ENCODE measurements at places on chromosomes 3 and 15.

DNA sequence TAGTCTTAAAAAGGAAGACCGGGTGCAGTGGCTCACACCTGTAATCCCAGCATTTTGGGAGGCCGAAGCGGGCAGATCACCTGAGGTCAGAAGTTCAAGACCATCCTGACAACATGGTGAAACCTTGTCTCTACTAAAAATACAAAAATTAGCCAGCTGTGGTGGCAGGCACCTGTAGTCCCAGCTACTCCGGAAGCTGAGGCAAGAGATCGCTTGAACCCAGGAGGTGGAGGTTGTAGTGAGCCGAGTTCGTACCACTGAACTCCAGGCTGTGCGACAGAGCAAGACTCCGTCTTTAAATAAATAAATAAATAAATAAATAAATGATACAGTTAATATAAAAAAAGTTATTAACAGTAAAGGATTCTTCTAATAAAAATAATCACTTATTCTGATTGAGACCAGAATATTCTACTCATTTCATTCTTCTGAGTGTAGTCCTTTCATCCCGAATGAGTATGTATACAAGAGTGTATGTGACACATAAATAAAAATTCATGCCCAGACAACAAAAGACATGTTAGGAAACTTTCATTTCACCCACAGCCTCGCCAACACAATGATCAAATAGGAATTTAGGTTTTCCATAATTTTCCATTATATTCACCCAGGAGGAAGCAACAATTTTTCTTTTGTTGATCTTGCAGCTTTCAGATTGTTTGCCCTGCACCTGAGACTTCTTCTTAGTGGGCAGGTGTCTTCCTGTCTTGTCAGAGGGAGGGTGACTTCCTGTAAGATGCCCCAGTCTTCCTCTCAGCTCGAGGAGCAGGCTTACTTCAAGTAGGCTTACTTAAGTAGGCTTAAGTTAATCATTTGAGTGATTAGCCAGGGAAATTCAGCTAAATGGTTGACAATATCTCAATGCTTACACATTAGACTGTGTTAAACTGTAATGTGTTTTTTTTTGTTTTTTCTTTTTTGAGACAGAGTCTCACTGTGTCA is 7.8 kb upstream of the NUP210 start:
- no peak for DNase-seq

DNA sequence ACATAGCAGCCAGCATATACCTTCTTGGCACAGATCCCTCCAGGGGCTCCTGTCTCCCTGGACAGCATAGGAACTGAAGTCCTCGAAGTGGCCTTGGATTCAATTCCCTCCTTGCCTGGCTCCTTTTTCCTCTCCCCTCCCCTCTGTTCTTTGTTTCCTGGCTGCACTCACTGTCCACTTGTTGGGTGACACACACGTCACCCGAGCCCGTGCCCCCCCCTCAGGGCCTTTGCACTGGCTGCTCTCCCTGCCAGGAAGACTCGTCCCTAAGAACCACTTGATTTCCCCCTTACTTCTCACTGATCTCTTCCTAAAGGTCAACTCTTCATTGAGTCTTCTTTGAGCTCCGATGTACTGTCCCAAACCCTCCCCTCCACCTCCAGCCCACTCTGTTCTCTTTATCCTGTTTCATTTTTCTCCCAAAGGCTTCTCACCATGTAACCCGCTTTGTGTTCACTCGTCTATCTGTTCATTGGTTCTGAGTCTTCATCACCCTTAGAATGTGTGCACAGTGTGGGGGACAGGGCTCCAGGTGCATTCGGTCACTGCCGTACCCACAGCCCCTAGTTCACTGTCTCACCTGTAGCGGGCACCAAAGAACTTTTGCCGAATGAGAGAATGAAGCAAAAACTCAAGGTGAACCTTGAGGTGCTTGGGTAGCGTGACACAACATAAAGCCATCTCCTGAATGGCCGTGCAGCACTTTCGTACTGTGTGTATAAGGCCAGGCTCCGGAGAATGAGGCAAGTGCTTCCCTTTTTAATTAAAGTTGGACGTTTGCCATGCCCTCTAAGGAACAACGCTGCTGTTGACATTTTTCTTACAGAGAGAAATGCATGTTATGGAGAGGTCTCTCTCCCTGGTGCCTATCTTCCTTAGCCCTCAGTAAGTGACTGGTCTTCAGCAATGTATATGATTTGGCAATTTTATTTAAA is 74.0 kb downstream of the CHRNA7 start:
- no peak for DNase-seq

DNA sequence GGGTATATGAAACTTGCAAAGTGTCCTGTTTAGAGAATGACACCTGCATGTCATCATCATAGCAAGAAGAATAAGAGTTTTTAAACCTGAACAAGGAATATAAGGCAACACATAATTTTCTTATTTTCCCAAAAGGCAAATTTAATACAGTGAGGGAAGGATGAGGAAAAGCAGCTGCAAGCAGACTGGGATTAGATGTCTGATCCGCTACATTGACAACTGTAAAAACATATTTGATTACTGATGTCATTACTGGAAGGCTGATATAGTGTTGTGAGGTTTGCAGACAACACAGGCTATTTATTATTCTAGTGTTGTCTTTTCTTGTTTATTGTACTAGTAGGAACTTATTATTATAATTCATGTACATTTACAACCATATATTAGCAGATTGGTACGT is 528.7 kb downstream of the ZIC1 start:
- no peak for DNase-seq

GRCh38 chr3:126998320-126998719 is 15.4 kb downstream of the PLXNA1 start:
- no peak for DNase-seq

DNA sequence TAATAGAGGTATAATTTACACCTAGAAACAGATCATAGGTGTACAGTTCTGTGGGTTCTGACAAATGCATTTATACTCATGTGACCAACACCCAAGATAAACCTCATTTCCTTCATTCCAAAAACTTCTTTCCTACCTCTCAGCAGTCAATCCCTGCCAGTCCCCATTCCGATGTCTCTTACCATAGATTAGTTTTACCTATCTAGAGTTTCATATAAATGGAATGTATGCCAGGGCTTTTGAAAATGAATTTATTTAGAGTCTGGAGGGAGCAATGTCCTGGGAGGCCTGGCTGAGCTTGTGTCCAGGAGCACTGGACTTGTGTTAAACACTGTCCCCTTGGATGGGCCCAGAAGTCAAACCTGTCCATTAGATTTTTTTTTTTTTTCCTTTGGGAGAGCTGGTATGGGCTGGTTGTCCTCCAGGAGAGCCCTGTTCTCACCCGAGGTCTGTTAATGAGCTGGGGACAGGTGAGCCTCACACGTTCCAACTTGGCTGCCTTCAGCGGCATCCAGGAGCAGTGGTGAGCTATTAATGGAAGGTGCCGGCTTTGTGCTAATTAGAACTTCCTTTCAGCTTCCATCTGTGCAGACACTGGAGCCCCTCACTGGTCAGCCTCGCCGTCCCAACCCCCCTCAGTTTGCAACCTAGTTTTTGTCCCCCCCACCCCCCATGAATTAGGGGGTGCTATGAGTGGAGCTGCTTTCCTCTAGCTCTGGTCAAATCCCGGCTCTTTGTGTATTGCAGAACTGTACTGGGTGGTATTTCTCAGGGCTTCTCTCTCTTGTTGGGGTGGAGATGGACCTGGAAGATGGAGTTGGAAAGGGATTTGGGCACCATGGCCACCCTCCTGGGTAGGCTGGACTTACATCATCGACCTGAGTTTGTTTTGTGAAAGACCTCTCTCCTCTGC is 40.7 kb upstream of the POLG start:
- no peak for DNase-seq

- no peak for DNase-seq
These were observed 194.2 kb upstream of the CNTN3 start for GRCh38 chr3:74808506-74809275.

DNA sequence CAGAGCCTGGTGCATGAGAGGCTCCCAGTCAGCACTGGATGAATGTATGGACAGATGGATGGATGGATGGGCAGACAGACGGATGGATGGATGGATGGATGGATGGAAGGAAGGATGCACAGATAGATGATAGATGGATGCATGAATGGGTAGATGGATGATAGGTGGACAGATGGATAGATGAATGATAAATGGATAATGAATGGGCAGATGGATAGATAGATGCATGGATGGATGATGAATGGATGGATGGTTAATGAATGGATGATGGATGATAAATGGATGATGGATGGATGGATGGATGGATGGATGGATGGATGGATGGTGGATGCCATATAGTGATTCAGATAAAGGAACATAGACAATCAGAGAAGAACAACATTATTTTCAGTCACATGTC is 71.0 kb downstream of the SLC6A11 start:
- no peak for DNase-seq

DNA sequence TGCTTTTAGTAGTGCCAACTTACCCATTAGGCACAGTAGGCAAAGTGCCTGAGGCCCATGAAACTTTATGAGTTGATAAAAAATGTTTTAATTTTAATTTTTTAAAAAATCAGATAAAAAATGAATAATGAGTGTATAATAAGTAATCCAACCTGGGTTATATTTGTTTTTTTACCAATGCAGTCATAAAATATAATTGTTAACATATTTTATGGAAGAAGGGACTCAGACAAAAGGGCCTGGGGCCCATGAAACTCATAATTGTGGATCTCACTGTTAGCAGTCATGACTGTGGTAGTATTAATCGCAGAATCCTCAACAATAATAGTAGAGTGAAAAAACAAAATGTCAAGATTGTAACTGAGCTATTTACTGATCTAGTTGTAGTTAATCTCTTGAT is 16.8 kb upstream of the TNFSF10 start:
- DNase-seq: no peak

- no peak for DNase-seq
These were observed 92.1 kb upstream of the CHD2 start for GRCh38 chr15:92807971-92808571.

GRCh38 chr15:58934521-58934920 is 1.0 kb upstream of the SLTM start:
- no peak for DNase-seq

GRCh38 chr3:94693997-94694640 is 631.3 kb downstream of the NSUN3 start:
- no peak for DNase-seq

- DNase-seq: no peak
These were observed 142.0 kb upstream of the UBE2E1 start for GRCh38 chr3:23663661-23664186.

DNA sequence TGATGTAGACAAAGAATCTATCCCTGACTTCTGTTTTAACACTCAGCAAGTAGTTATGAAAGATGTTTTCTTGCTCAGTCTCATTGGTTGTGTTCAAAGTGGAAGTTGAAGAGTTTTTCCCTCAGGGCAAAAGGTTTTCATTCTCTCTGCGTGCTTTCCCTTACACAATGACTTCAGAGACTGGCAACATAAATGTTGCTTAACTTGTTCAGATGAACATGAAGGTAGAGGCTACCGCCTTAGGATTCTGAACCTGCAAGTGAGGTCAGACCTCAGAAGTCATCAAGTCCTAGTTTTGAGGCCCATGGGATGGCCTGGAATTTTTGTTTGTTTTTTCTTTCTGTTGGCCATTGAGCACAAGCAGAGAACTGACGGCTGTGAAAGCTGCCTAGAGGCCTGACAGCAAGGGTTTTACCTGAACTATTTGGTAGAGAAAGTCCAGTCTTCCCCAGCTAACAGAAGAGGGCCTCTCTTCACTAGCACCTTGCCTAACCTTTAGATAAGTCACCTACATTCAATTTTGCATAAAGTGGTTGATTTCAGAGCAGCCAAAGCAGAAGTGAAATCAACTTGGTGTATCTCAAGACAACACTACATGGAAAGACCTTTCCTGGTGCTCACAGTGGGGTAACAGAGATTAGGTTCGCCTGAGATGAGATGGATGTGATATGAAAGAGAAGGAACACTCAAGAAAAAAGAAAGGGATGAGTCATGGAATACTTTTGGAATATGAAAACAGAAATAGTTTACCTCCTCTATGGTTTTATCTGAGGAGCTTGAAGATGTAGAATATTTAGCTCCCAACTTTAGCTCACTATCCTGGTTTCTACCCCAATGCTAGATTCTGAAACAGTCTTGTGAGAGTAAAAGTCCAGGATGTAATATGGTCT is 53.6 kb upstream of the AP4E1 start:
- no peak for DNase-seq

- no peak for DNase-seq
These were observed 788.2 kb upstream of the ARPP21 start for GRCh38 chr3:34851137-34851536.

- DNase-seq: no peak
These were observed 79.9 kb downstream of the GTPBP8 start for GRCh38 chr3:113070681-113071113.

- no peak for DNase-seq
These were observed 30.1 kb upstream of the FGD5 start for GRCh38 chr3:14788644-14789043.

Measured in forelimb muscle (tissue), 1 donor.